Upper lobe of left lung (tissue), 6 donors: ENCODE measurements at places on chromosomes 3 and 15.

GRCh38 chr3:16589120-16589519 is 16.1 kb downstream of the DAZL start:
- DNase-seq: no peak

- no peak for DNase-seq
Observed at GRCh38 chr15:81427176-81427575, 53.2 kb upstream of the TMC3 start.

GRCh38 chr3:50323092-50323600 is 601 bp upstream of the HYAL2 start:
- no peak for DNase-seq

DNA sequence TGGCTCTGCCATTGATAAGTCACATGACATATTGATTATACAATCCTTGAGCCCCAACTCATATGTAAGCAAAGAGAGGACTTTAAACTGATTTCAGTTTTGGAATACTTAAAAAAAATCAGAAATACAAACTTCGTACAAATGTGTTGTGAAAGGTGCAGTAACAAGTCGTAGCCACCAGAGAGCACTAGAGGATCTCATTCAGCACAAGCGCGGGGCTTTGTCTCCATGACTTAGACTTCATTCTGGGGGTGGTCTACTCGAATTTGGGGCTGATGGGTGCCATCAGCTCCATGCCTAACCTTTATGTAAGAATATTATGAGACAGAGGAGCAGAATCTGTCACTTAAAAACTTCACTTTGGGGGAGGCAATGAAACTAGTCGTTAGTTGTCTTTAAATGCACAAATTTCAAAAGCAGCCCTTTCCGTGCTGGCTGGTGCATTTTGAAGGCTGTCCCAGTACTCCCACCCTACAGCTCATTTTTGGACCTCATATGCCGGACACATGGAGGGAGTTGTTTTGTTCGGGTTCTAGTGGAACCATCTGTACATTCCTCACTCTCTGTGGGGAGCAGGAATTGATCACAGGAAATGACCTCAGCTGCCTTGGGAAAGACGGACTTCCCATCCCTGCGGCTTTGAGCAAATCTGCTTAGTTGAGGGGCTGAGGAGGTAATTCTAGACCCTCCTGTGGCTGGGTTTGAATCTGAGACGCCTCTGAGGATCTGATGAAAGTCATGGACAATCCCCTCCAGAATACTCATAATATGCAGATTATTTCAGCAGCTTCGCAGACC is 27.5 kb upstream of the MASP1 start:
- DNase-seq: no peak

- no peak for DNase-seq
Observed at GRCh38 chr3:74515451-74515850, 99.0 kb downstream of the CNTN3 start.

GRCh38 chr15:91193378-91193720 is 93.3 kb downstream of the SV2B start:
- no peak for DNase-seq

GRCh38 chr3:12175844-12176453 is 17.2 kb upstream of the TIMP4 start:
- peak; percentile 69 for DNase-seq
